ENCODE measurements at places on chromosomes 11 and 22.

GRCh38 chr11:83124636-83125424 is 32.1 kb upstream of the PCF11 start:
- DNase-seq: no peak

GRCh38 chr11:84106541-84106940 is 820.4 kb upstream of the CCDC90B start:
- no peak for DNase-seq

DNA sequence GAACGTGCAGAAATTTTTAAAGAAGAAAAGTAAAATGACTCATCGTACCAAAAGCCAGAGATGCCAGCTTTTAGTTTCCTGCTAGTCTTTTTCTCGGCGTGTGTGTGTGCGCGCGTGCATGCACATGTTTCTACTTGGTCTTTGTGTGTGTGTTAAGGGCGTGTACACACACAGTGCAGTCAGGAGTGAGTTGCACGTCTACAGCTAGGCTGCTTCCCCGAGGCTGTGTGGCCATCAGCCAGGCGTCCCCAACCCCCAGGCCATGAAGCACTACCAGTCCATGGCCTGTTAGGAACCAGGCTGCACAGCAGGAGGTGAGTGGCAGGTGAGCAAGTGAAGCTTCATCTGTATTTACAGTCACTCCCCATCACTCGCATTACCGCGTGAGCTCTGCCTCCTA is 36.4 kb downstream of the KCNQ1 start:
- peak; percentile 31 for DNase-seq

DNA sequence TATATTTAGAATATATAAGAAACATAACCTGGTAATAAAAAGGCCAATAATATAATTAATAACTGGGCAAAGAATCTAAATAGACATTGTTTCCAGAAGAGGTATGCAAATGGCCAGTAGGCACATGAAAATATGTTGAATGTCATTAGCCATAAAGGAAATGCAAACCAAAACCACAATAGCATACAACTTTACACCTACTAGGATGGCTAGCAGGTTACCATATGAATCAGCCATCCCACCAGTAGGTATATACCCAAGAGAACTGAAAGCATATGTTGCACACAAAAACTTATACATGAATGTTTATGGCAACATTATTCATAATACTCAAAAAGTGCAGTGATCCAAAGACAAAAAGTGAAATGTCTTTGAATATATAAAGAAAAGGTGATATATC is 2.7 kb upstream of the OR2D2 start:
- no peak for DNase-seq

GRCh38 chr11:133409799-133410198 is 122.5 kb downstream of the OPCML start:
- no peak for DNase-seq

GRCh38 chr11:126034039-126034932 is 28.4 kb downstream of the CDON start:
- no peak for DNase-seq

DNA sequence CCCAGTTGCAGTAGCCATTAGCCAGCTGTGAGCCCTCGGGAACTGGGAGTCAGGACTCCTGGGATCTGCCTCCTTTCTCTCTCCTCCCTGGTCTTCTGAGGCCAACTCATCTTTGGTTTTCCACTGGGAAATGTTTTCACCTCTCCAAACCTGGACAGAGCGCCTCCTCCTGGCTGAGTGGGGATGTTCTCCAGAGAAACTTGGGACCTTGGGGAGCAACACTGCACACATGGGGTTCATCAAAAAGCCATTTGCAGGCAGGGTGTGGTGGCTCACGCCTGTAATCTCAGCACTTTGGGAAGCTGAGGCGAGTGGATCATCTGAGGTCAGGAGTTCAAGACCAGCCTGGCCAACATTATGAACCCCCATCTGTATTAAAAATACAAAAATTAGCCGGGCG is 145.4 kb downstream of the NECTIN1 start:
- DNase-seq: no peak

DNA sequence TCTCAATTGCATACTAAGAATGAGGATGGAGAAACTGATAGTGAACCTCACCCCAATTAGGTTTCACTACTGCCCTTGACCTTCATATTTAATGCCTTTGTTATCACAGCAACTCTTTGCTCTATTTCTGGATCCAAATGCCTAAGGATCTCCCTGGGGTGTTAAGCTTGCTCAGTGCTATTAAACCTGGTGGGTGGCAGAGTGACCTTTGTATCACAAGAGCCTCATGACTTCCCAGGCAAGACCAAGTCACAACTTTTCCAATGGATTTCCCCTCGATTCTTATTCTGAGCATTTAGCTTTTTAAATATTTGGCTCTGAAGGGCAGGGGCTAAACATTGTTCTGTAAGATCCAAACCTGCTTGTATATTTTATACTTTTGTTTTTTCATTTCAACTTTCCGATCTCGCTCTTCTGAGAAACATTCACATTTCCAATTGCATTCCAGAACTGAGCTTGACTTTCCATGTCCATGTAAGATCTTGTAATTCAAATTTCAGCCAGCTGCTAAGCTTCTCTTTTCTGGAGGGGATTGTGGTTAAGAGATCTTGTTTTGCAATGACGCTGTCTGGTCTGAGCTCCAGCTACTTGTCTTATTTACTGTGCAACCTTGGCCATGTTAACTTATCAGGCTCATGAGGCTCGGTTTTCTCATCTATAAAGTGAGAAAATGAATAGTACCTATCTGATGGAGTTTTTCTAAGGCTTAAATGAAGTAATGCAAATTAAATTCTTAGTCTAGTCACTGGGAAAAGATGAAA is 6.4 kb upstream of the EHF start:
- no peak for DNase-seq

GRCh38 chr11:76834151-76834550 is 26.6 kb upstream of the ACER3 start:
- no peak for DNase-seq

DNA sequence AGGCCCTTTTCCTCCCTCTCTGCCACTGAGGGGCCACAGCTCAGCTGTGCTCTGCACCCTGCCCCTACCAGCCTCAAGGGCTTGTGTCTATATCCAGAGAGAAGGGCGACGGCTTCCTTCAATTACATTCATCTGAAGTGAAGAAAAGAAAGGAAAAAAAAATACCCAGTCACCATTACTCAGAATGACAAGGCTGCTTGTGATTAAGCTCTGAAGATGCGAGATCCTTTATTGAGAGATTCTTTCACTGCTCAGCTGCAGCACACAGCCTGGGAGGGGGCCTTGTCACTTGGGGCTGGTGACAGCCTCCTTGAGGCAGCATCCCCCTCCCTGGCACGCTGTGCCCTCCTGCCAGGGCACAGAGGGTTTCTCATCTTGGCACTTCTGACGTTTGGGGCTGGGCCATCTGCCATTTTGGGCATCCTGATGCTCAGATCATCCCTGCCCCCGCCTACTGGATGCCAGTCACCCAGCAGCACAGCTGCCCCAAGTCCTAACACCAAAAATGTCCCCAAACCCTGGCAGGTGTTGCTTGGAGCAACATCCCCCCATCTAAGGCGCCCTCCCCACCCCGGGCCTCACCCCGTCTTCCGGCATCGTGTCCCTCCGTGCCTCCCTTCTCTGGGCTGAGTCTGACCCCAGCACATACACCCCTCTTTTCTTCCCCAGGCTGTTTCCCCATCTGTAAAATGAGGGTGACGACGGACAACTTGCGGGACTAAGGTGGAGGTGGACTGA is 1394.7 kb downstream of the BRD1 start:
- no peak for DNase-seq

GRCh38 chr11:118581057-118581456 is 8.8 kb downstream of the ARCN1 start:
- no peak for DNase-seq

DNA sequence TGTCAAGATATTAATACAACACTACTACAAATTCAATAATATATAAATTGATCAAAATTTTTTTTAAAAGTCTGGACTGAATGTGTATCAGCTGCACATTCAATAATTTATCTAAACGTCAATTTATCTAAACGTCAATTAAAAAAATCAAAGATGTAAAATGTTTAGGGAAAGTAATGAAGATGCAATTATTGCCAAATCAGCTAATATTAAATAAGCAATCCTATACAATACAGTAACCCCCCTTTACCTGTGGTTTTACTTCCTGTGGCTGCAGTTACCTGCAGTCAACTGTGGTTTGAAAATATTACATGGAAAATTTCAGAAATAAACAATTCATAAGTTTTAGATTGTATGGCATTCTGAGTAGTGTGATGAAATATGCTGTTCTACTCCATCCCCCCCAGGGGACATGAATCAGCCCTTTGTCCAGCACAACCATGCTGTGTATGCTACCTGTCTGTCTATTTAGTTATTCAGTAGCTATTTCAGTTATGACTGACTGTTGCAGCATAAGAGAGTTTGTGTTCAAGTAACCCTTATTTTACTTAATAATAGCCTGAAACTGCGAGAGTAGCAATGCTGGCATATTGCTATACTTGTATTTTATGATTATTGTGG is 72.2 kb downstream of the CWF19L2 start:
- no peak for DNase-seq

GRCh38 chr11:67174311-67174710 is 55.2 kb downstream of the KDM2A start:
- DNase-seq: no peak

- DNase-seq: no peak
These were observed 785 bp downstream of the CLPB start for GRCh38 chr11:72433455-72434036.

GRCh38 chr22:49628391-49629260 is 199.0 kb downstream of the BRD1 start:
- no peak for DNase-seq

DNA sequence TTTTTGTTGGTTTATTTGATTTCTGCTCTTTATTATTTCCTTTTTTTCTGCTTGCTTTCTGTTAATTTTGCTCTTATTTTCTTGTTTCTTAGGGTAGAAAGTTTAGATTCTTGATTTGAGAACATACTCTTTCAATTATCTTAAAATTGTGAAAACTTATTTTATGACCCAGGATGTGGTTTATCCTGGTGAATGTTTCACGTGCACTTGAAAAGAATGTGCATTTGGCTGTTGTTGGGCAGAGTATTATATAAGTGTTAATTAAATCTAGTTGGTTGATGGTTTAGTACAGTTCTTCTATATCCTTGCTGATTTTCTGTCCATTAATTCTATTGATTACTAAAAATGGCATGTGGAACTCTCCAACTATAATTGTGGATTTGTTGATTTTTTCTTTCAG is 66.9 kb upstream of the NARS2 start:
- no peak for DNase-seq

GRCh38 chr11:104895634-104896033 is 2.6 kb downstream of the CASP12 start:
- DNase-seq: no peak

GRCh38 chr22:31618471-31619176 is 43.4 kb downstream of the PISD start:
- DNase-seq: no peak

DNA sequence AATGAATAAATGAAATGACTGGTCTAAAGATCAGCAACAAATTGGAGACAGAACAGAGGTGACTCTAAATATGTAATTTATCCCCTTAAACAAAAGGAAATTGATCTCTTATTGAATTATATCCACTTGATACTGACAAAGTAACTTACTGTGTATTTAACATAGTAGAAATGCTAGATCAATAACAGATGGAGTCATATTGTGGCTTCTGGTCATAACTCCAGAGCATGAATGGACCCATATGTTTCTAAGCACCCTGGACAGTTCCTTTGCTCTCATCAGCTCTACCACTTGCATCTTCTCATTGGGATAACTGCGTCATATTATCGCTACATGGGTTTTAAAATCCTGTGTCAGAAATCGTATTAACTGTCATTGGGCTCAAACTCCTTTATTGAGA is 222.3 kb downstream of the ETS1 start:
- no peak for DNase-seq

- no peak for DNase-seq
These were observed 177.4 kb upstream of the NECTIN1 start for GRCh38 chr11:119906376-119906775.

GRCh38 chr22:38148245-38148644 is 33.4 kb downstream of the PLA2G6 start:
- DNase-seq: no peak

DNA sequence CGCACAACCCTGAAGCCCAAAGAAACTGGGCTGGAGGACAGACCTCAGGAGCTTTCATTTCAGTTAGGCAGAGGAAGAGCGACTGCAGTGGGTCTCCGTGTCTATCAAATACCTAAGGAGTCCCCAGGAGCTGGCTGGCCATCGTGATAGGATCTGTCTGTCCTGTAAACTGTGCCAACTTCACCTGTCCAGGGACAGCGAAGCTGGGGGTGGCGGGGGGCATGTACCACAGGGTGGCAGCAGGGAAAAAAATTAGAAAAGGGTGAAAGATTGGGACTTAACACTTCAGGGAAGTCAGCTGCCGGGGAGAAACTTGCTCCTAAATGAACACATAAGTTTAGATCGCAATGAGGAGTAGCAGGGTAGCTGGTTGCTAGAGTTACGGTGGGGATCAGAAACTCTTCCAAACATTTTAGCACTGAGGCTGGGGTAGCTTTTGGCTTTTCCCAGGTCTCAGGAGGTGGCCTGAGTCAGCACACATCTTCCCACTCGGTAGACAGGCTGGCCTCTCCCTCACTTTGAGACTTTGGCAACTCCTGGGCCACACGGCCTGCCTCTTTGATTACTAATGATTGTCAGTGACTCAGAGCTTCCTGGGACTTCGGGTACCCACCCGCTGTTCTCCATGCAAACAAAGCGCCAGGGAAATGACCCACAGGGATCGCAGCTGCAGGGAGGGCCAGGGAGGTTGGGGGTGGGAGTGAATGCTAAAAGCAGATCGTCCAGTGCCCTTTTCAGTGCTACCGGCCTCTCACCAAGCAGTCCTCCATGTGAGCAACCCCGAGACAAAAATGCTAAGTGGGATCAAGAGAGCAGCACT is 2.9 kb upstream of the MTFP1 start:
- peak; percentile 55 for DNase-seq

Measured in stimulated activated CD4-positive, alpha-beta T cell treated with anti-CD3 and anti-CD28 coated beads, Interleukin-1b, Interleukin-23, amount 100 ng/mL, for 48 hours (primary cell).